RKO (cell line): ENCODE measurements at places on chromosomes 12 and 14.

GRCh38 chr12:76455582-76456345, 103.8 kb downstream of the OSBPL8 start:
- DNase-seq = peak; percentile 97

- no peak for DNase-seq
Observed at GRCh38 chr12:110548678-110549077, 34.4 kb downstream of the PPTC7 start.

- no peak for DNase-seq
Observed at GRCh38 chr12:96120359-96121100, 73.6 kb upstream of the ELK3 start.

- DNase-seq = peak; percentile 43
Observed at GRCh38 chr12:77152623-77153193, 87.3 kb upstream of the E2F7 start.

GRCh38 chr12:42932936-42933335, 343.4 kb upstream of the PRICKLE1 start:
- DNase-seq = no peak

GRCh38 chr12:101076921-101077320, 133.1 kb downstream of the SLC5A8 start:
- DNase-seq = no peak

DNA sequence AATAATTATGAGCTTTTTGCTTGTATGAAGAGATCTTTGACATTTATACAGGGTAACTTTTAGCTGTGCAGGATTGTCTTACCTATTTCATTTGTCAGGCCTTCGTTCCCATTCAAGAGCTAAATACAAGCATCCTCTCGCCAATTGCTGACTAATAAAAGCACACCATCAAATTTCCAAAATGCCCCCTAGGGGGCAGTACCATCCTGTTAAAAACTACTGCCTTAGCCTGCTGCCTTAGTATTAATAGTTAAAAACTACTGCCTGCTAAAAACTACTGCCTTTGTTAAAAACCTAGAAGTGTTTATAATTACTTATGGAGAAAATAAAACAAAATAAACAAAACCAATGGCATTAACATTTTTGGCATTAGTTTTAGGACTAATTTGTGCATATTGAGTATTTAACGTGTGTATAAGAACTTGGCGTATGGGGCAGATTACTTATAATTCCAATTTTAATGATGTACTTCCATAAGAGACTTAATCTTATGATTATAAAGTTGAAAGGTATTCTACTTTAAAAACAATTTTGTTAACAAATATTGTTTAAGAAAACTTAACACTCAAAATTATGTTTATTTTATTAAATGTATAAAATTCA, 3.0 kb upstream of the IFI27L2 start:
- DNase-seq = peak; percentile 84

DNA sequence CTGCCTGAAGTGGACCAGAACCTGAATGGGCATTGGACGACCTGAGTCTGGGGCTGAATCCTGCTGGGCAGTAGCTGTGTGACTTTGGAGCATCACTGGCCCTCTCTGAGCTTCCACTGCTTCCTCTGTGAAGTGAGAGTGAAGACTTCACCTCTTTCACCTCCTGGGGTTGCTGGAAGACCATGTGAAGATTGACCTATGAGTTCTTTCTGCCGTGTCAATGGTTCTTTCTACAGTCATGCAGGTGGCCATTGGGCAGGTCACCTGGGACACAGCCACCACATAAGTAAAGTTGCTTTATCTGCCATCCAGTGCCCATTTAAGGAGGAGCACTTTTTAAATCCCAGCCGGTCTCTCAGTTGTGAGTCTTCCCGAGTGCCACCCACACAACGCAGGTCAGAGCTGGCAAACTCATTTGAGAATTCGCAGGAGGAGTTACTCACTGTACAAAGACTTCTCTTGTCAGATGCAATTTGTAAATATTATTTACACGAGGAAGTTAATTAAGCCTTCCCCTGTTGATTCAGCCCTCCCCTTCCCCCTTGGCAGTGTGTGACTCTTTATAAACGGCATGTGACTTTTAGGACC, 74.8 kb upstream of the TCL1B start:
- DNase-seq = no peak

DNA sequence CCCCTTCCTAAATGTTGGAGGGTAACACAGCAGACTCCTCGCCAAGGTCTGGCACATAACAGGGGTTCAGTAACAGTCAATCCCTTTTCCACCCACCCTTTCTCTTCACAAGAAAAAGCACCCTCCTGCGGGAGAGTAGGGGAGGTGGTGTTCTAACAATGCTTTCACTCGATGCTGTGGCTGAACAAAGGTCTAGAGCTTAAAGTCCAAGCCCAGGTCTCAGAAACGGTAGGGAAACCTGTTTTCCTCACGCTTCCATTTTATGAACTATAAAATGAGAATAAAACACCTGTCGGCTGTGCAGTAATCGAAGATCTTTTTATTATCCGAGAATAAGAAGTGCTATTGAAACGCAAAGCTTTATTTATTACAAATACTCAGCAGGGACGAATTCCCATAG, 20.9 kb upstream of the CACNA2D4 start:
- DNase-seq = no peak

GRCh38 chr14:75280831-75281653, 2.4 kb downstream of the FOS start:
- DNase-seq = peak; percentile 56

- no peak for DNase-seq
Observed at GRCh38 chr14:85584481-85584880, 54.5 kb downstream of the FLRT2 start.

GRCh38 chr12:52598966-52599365, 2.3 kb downstream of the KRT72 start:
- no peak for DNase-seq

DNA sequence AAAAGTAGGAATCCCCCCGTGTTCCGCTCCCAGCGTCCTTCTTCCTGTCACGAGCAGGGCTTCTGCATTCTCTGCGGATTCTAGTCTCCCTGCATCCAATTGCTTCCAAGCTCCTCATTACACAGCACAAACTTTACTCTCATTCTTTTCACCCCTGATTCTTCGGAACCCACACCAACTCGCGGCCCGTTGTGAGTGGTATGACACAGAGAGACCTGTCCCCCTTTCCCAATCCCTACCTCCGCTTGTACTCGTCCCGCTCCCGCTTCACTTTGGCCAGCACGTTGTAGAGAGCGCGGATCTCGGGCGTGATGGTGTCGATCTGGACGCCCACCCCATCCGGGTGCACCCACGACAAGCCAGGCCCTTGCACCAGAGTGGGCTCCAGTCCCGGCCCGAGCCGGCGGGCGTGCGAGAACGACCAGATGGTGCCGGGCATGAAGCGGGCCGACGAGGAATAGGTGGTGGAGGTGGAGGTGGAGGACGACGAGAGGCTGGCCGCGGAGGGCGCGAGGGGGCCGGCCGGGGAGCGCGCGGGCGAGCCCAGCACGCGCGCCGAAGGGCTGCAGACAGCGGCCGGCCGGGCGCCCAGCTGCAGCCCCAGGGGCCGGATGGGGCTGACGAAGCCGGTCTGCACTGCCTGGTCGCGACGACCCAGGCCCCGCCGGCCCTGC, 687 bp downstream of the IFFO1 start:
- DNase-seq = no peak

GRCh38 chr14:66206554-66206953, 279.6 kb upstream of the CCDC196 start:
- no peak for DNase-seq

GRCh38 chr14:56153267-56153666, 35.1 kb downstream of the PELI2 start:
- no peak for DNase-seq

DNA sequence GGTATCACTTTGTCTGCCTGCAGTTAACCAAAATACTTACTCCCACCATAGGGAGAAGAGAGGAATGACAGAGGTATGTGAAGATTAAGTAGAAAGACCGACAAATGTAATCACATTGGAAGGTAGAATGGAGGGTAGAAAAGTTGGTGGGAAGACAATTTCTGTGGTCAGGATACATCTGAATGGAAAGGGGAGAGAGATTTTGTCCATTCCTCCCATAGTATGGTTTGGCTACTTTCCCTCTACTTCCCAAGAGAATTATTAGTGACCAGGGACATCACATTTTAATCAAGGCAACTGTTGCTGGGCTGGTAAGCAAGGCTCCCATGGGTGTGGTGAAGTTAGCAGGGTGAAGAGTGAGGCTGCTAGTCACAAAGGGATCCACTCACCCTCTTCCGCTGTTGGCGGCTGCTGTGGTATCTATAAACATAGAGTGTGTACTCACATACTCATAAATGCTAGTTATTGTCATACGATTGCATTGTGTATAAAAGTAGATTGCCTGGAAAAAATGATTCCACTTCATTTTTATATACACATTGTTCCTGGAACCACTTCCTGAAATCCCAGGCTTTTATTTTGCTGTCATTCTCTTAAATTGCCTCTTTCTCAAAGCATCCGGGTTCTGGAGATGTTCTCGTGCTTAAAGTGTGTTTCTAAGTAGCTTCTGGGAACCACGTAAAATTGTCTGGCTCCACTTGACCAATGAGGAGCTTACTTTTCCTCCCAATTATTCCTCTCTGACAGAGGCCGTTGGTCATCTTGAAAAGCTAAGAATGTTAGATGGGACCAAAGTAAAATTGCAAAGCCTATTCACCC, 413.1 kb downstream of the ZFP36L1 start:
- no peak for DNase-seq

DNA sequence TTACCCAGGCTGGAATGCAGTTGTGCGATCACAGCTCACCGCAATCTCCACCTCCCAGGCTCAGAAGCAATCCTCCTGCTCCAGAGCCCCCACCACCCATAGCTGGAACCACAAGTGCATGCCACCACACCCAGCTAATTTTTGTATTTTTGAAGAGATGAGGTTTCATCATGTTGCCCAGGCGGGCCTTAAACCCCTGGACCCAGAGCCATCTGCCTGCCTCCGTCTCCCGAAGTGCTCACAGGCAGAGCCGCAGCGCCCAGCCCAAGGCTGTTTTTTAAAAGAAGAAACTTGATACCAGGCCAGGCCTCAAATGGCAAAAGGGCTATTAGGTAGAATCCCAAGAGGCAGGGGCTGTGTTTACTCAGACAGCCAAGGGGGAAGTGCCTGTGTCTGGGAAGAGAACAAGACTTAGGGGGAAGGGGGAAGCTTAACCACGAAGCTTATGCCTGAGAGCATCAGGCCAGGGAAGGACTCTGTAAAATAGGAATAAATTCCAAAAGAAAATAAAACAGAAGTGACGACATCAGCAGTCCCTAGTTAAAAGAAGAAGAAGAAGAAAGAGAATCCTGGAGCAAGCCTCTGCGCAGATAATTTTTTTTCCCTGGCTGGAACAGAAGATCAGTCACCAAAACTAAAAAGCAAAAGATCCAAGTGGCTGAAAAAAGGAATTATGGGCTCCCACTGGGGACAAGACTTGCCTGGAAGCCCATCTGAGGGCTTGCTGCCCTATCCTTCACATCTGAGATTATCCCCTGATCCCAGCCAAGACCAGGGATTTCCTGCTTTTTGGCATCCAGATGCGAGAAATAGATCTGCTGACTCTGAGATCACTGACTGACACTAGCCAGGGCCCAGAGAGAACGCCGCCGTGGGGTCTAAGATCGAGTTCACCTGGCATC, 170.5 kb downstream of the NDUFA12 start:
- DNase-seq = no peak

DNA sequence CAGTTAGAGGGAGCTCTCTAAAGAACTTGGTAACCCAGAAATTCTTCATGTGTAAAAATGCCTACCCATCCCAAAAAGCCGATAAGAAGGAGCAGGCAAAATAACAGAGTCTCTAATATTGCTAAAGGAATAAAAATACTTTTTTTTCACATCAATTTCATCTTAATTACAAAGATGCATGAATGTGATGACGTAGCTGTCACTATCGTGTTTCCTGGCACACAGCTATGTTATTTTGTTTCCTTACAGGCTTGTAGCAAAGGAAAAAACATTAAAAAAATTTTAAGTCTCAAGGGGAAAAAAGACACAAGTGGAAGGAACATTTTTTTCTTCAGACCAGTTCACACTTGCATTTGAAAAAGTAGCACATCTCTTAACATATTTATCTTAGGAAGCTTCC, 10.3 kb upstream of the LGALS3 start:
- DNase-seq = no peak

DNA sequence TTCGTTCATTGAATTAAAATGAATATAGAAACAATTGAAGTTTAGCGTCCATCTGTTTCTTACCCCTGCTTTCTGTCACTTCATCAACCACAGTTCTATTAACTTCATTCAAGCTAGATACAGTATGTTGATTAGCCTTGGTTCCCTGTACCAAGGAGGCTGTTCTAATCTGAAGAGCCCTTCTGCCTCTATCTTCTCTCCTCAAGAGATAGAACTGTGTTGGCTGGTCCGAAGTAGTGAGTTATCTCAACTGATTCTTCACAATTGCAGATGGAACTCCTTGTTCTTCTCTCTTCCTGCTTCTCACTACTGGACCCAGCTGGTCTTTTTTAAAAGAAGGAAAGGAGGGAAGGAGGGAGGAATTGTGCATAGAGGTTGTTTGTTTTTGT, 82.1 kb upstream of the TRAF3 start:
- DNase-seq = no peak

- DNase-seq = no peak
Observed at GRCh38 chr14:101194373-101195308, 291.1 kb upstream of the RTL1 start.

DNA sequence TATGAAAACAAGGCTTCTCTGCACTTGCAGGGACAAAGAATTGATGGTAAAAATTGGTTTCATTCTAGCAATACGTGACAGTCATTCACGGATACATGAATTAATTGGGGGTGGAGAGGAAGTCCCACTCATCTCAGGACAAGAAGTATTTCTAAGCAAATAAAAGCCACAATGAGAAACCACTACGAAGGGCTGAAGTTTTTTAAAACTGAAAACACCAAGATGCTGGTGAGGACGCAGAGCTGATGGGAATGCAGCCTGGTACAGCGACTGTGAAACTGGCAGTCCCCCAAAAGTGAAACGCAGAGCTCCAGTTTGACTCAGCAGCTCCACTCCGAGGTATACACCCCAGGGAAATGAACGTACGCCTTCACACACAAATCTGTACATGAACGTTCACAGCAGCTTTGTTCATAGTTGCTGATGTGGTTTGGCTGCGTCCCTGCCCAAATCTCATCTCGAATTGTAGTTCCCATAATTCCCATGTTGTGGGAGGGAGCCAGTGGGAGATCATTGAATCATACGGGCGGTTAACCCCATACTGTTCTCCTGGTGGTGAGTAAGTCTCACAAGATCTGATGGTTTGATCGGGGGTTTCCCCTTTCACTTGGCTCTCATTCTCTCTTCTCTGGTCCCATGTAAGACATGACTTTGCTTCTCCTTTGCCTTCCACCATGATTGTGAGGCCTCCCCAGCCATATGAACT, 89.0 kb downstream of the SCARB1 start:
- peak; percentile 85 for DNase-seq

- DNase-seq = no peak
Observed at GRCh38 chr14:90739318-90740068, 76.7 kb downstream of the TTC7B start.
